ENCODE measurements at places on chromosomes 5 and 9. TPM values are rescaled to one million over a fixed set of nuclear protein-coding genes. Genes with fewer than 3 reads are reported as not detected.

GRCh38 chr5:73892218-73892617, 266.2 kb downstream of the ARHGEF28 start:
- DNase-seq: no peak

DNA sequence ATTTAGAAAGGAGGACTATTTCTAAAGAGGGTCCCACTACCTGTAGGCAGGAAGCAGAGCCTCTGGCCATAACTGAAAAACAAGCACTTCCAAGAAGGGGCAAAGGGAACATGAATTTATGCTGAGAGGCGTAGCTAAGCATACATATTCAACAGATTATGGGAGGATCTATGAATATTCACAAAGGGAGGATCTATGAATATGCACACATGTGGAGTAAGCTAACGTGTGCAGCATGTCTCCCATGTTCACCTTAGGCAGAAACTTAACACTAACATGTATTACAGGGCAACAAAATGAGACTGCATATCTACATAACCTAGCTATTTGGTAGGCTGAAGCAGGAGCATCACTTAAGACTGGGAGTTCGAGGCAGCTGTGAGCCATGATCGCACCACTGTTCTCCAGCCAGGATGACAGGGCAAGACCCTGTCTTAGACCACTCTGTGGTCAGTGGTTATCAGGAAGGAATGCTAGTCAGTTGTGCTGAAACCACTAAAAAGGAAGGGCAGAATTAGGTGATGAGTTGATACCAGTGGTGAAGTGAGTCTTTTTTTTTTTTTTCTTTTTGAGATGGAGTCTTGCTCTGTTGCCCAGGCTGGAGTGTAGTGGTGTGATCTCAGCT, 20.8 kb downstream of the FXN start:
- no peak for DNase-seq

The SHOC1 gene
- not detected for total RNA-seq

DNA sequence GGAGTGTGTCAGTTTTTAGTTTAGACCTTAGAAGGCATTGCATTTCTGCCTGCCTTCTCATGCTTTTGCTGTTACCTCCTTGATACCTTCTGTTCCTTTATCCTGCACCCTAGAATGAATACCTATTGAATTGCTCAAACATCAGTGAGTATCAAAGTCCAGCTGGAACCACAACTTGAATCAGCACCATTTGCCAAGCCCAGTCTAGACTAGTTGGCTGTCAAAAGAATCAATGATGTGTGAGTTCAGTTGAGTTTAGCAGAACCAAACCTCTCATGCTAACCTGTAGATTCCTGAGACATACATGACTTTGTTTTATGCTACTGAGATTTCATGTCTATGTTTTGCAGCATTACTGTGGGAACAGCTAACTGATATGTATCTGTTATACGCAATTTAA, 116.6 kb downstream of the FAM170A start:
- DNase-seq: no peak

GRCh38 chr9:105131981-105132380, 112.5 kb upstream of the SLC44A1 start:
- DNase-seq: no peak

DNA sequence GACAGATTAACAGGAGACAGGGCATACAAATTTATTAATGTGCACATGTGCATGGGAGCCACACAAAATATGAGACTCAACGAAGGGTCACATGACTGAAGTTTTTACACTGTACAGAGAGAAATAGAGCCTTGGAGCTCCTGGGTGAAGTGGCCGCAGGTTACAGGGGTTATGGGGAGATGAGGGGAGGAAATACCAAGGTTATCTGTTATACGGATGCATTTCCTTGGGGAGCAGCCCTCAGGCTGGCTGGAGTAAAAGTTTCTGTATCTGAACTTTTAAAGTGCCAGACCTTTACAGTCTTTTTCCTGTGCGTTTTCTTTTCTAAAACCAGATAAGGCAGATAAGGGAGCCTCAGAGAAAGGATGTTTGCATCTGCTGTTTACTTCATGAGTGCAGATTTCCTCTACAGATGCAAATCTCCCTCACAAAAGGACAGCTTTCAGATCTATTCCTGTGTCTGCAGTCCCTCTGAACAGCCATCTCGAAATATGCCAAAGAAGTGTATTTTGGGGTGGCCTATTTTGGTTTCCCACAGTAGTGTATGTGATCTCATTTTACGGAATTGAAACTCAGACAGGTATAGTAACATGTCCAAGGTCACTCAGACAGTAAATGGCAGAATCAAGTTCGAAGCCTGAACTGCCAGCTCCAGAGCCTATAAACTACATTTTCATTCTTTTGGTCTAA, 139.3 kb upstream of the FBXL17 start:
- DNase-seq: no peak

GRCh38 chr9:97766610-97767009, 69.5 kb upstream of the XPA start:
- no peak for DNase-seq
